Tibial artery (tissue), 4 donors: ENCODE measurements at places on chromosomes 5 and 9.

GRCh38 chr9:116329470-116329869 lies 175.9 kb downstream of the PAPPA start:
- no peak for DNase-seq

DNA sequence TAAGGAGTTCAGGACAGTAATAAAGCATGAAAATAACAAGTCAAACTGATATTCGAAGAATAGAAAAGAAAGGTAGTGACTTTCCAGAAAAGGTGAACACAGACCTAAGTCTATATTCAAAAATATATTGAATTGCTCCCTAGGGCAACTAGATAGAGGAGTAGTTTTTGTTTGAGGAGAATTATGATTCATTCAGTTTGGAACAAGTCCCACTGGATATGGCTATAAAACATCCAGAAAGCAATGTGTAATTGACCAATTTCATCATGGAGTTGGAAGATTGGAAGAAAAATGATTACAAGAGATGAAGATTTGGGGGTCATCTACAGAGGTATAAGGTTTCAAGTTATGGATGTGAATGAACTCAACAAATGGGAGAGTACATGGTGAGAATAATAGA lies 117.5 kb upstream of the ZNF462 start:
- DNase-seq, result no peak

- no peak for DNase-seq
These were observed 197.9 kb downstream of the KCTD16 start for GRCh38 chr5:144368556-144368955.

GRCh38 chr5:121500310-121500709 lies 351.4 kb upstream of the FTMT start:
- DNase-seq, result no peak

DNA sequence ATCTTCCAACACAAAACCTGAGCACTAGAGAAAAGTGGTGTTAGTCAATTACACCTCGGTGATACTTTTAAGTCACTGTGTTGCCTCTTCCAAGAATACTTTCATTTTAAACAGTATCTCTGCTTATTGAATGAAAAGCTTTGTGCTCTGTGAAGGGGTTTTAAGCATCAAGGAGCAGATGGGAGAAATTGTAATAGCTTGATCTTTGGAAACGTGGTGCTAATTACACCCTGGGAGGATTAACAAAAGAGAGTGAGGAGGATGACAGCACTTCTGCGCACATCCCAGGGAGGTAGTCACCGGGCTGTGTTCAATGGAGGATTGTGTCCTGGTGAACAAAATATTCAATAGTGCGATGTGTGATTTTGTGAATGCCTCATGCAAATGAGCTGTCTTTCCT lies 477.4 kb upstream of the ADAMTS16 start:
- DNase-seq, result no peak

- DNase-seq, result no peak
These were observed 79.4 kb downstream of the ZNF366 start for GRCh38 chr5:72427488-72428437.

DNA sequence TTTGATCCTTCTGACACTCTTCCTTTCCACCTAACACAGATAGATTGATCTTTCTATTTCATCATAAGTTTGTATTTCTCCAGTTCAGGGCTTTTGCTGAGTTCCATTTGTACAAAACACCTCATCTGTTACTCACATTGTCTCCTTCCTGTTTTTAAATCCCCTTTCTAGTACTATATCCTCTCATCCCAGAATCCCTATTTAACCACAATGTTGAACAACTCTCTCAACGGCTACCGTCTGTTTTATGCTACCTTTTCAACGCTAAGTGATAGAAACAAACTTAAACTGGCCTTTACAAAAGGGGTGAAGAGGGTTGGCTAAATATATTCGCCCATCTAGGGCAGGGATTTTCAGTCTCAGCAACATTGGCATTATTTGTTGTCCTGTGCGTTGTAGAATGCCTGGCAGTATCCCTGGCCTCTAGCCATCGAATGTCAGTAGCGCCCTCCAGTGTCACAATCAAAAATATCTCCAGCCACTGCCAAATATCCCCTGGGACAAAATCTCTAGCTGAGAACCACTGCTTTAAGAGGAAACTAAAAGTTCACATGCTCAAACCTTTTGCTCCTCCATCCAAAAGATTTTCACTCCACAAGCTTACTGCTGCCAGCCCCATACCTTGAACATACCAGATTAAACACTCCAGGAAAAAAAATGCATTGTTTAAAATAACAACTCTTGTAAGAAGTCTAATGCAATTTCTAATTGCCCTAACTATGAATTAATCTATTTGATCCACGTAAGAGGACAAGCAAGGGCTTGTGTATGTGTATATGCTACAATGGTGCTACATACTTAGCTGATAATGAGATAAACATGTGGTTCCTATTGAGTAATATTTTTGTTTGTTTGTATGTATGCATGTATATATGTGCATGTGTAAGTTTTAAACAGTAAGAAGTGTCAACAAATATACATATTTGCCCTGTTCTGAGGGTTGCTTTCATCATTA lies 344.0 kb downstream of the PTPRD start:
- no peak for DNase-seq

DNA sequence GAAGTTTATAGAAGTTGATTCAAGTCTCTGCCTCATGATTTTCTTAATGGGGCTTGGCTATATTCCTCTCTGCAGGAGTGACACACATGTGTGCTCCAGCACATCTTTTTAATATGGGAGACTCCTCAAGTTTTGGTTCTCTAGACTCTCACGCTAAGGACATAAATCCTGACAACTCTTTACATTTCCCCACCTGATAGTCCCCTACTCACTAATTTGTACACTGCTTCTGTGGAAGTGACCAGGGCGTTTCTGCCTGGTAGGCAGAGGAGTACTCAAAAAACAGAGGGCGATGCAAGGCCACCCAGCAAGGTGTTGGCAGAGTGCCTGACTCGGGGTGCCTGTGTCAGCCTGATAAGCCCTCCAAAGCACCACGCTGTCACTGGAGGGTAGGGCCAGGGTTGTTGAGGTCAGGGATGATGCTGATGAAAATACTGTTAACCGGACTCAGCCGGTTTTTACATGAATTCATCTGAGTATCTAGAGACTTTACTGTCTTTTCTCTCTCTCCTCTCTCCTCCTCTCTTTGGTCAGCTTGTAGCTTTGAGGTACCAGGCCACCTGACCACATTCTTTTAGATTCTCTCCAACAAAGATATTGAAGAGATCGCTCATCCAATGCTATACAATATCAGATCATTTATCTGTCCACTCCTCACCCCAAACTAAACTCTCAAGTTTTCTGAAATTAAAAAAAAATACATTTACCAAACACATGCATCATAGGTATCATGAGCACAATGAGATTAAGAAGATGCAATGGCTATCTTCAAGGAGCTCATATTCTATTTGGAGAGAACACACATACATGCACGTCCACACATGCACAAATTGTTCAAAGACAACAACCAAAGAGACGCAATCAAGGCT lies 205.2 kb downstream of the PIK3R1 start:
- no peak for DNase-seq

- no peak for DNase-seq
These were observed 50.1 kb upstream of the RETREG1 start for GRCh38 chr5:16666883-16667398.

- no peak for DNase-seq
These were observed 141.1 kb downstream of the ACTBL2 start for GRCh38 chr5:57341380-57341979.

DNA sequence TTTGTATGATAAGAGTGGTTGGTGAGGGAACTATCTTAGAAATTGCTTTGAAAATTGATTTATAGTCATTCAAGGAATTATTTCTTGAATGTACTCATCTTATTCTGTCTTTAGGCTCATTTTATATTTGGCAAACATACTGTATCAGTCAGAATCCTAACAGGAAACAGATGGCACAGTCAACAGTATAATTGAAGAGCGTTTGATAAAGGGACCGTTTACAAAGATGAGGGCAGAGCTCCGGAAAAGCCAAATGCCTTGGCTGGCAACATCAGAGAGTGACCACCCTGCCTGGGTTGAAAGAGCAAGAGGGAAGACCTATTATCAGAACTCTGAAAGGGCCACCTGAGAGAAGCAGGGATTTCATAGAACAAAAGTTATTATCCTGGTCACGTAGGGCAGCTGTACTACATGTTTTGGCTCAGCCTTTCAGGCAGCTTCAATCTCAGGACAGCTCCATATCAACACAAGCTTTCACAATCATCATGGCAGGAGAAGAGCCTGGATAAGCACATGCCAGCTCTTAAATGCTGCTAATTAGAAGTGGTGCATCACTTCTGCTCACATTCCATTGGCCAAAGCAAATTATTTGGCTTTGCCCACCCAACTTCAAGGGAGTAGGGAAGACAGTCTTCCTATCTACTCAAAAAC lies 47.2 kb upstream of the ARL15 start:
- no peak for DNase-seq

- DNase-seq, result no peak
These were observed 45.8 kb upstream of the STK32A start for GRCh38 chr5:147189109-147189424.

- DNase-seq, result no peak
These were observed 24.8 kb upstream of the LOX start for GRCh38 chr5:122102825-122103224.

- no peak for DNase-seq
These were observed 319.4 kb downstream of the RAB3C start for GRCh38 chr5:58902305-58902704.

DNA sequence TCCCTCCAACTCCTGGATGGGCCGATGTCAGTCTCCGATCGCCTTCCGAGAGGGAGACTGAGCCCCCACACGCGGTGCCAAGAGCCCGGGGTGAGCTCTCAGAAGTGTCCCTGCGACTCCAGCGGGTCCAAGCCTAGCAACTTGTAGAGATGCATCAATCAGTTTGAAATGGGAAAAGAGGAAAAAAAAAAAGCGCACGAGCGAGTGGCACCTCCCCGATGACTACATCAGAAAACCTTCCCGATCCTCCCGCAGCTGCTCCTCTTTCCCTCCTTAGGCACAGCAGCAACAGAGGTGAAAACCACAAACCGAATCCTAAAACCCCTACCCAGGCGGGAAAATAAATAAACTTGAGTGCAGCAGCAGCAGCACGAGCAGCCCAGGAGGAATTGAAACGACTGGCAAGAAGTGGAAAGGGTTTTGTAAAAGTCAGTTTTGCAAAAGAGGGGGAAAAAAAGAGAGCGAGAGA lies 1.0 kb upstream of the EFNA5 start:
- DNase-seq, result peak; percentile 22

- peak; percentile 25 for DNase-seq
These were observed 60.9 kb upstream of the CHD1 start for GRCh38 chr5:98989727-98990126.

GRCh38 chr9:97703437-97704344 lies 6.6 kb upstream of the XPA start:
- no peak for DNase-seq

- DNase-seq, result no peak
These were observed 57.2 kb upstream of the FBXW11 start for GRCh38 chr5:172063463-172064235.

GRCh38 chr5:62588668-62589067 lies 10.0 kb downstream of the LRRC70 start:
- DNase-seq, result no peak

DNA sequence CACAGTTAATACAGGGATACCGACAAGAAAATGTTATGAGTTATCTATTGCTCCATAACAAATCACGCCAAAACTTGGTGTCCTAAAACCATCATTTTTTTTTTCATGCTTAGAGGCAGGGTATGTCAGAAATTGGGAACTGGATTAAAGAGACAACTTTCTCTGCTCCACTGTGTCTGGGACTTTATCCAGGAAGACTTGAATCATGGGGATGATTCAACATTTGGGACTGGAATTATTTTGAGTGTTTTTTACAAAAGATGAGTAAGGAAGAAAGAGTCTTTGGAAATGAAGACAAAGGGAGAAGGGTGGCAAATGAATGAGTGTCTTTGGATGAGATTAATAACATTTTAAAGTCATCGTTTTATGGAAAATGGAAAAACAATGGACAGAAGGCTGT lies 1883.7 kb upstream of the C9orf72 start:
- no peak for DNase-seq

DNA sequence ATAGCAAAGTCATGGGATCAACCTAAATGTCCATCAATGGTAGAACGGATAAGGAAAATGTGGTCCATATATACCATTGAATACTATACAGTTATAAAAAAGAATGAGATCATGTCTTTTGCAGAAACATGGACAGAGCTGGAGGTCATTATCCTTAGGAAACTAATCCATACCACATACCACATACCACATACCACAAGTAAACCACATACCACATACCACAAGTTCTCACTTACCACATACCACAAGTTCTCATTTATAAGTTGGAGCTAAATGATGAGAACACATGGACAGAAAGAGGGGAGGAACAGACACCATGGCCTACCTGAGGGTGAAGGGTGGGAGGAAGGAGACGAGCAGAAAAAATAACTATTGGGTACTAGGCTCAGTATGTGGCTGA lies 154.6 kb upstream of the GHR start:
- DNase-seq, result no peak

DNA sequence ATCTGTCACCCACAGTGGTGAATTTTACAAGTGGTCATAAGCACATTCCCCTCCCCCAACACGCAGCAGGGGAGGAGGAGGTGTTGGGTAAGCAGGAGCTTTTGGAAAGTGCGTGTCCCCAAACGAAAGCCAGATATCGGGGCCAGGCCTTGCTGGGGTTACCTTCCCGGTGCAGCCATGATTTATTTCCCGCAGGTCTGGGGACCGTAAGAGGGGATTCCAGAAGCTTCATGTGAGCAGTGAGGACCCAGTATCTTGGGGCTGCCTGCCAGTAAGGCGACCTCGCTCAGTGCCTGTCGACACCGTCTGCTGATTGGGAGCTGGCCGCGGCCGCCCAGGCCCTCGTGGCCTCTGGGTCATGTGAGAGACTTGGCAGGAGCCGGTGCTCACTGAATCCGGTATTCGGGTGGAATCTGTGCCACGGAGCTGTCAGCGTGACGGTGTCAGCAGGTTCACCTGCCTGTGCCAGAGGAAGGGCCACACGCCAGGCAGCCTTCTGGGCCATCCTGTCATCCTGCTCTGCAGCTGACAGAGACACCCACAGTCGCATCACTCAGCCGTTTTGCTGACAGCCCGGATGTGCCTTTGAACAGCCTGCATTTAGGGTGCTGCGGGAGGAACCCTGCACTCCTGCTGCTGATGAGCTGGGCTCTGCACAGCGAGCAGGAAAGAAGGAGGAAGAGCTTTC lies 37.3 kb downstream of the SEC61B start:
- DNase-seq, result peak; percentile 91

DNA sequence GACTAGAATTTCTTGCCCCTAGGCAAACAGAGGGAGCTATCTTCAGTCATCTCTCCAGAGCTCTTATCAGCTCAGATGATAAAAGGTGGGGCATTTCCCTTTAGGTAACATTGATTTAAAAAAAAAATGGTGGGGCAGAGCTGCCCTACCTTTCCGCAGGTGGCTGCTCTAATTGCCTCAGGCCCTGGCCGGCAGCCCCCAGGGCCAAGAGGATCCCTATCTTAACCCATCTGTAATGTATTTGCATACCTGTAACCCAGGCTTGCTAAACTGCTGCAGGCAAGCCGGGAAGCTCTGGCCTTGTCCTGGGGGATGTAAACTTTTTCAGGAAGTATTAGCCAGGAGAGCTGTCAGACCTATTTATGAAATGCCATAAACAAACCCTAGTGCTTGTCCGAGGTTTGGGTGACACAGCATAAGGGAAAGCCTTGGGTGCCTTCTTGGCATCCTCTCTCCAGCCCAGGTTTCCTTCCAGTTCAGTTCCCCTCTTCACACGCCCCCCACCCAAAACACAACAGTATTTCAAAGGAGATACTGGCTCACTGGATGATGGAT lies 20.9 kb upstream of the ZSWIM6 start:
- DNase-seq, result no peak

GRCh38 chr5:55860709-55861108 lies 9.6 kb downstream of the IL31RA start:
- DNase-seq, result no peak

GRCh38 chr9:74172874-74173273 lies 324.3 kb upstream of the RORB start:
- DNase-seq, result no peak
